Activated gamma-delta T cell treated with anti-CD3 and anti-CD28 coated beads, Interleukin-2, amount 50 U/mL, for 16 hours (primary cell): ENCODE measurements at places on chromosomes 11 and 22.

DNA sequence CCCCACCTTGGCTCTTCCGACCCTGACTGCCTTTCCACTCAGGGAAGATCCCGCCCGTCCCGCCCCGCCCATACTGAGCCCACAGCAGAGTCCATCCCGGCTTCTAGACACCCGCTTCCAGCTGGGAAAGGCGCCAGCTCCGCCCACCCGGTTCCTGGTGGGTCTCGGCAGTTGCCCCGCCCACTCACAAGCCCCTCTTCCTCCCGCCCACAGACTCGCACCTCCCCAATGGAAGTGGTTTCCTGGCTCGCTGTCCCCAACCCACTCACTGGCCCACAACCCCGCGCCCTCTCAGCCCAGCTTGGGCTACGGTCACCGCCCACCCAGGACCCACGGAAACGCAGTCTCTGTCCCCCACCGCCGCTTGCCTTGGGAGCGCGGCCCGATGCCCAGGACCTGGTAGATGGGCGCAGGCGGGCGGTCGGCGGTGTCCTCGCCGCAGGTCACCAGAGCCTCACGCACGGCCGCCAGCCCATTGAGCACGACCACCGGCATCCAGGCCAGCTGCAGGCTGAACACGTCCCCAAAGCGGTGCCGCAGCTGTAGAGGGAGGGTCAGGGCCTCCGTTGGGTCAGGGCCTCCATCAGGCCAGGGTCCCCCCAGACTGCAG lies 22.2 kb upstream of the CYP2D6 start:
- no peak for DNase-seq

- DNase-seq = no peak
Observed at GRCh38 chr11:2137202-2138067, 1.8 kb downstream of the IGF2 start.

DNA sequence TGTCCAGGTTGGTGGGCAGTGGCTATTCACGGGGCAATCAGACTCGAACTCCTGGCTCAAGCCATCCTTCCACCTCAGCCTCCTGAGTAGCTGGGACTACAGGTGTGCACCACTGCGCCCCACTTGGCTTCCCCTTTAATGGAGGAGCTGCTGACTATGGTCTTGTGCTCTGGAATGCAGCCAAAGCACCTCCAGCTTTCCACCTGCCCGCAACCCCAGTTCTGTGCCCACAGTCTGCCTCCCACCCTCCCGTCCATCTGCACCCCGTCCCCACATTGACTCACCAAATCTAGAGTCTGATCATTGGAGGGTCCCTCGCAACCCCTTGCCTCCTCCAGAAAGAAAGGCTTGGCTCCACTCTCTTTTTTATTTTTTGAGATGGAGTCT lies 41.0 kb downstream of the KCNJ4 start:
- no peak for DNase-seq

- DNase-seq = no peak
Observed at GRCh38 chr22:31400023-31400397, 606 bp downstream of the DRG1 start.

GRCh38 chr11:11081776-11082175 lies 223.9 kb upstream of the ZBED5 start:
- DNase-seq = no peak

- no peak for DNase-seq
Observed at GRCh38 chr11:64250415-64251015, 815 bp upstream of the PLCB3 start.

- no peak for DNase-seq
Observed at GRCh38 chr11:128409476-128409875, 177.9 kb downstream of the ETS1 start.

DNA sequence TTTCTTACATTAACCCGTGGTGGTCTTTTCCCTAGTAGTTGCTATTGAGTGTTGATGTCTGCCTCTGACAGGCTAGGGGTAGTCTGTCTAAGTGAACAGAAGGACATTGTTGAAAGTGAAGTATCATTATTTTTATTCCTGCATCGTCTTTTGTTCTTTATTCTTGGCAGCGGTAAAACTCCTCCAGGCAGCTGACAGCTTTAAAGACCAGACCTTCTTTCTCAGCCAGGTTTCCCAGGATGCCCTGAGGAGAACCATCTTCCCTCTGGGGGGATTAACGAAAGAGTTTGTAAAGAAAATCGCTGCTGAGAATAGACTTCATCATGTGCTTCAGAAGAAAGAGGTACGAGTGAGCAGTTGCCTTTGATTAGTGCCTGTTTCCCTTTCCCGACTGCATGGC lies 14.6 kb downstream of the TRMU start:
- DNase-seq = no peak

DNA sequence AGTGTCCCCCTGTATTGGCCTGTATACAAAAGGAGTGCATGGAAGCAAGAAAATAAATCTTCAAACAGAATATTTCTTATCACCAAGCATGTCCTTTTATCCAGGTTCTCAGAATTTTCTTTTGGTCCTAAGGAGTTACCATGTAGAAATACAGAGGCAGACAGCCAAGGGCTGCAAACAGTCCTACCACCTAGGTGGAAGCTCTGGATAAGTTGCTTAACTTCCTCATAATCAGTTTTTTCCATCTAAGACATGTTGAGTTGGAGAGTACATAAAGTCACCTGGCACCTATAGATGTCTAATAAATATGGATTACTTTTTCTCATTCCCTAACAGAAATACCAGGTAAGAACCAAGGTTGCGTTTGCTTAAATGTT lies 57.0 kb upstream of the BLID start:
- no peak for DNase-seq

DNA sequence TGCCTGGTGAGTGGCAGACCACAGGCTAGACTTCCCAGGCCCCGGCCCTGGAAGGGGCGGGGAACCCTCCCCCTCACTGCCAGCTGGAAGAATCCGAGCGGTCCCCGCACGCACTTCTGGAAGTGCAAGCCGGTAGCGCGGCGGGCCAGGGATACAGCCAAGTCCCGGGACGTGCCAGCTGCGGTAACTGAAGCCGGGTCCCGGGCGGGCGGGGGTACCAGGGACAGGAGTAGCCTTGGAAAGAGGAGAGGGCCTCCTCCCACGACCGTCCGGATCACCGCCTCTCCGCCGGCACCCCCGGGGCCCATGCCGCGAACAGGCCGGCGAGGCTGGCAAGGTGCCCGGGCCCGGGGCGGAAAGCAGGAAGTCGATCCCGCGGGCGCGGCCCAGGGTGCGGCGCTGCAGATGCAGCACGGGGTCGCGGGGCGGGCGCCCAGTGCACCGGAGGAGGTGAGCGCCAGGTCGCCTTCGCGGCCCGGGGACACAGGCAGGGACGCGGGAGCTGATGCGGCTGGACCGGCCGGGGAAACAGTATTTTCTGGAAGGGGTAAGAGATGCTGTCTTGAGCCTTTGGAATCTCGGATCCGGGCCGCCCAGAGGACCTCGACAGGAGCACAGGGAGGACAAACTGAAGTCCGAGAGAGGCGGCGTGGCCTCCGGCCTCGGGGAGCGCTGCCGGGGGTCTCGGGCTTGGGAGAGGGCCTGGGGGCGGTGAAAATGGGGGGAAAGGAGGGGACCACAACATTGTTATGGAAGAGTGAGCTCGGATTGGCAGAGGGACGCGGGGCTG lies 783 bp upstream of the SLC35C1 start:
- DNase-seq = peak; percentile 35

- no peak for DNase-seq
Observed at GRCh38 chr11:6124245-6124644, 16.8 kb downstream of the OR56B4 start.
